ENCODE measurements at places on chromosomes 1 and 21.

- no peak for DNase-seq
Observed at GRCh38 chr1:239388578-239388977, 2.2 kb downstream of the CHRM3 start.

GRCh38 chr1:215079456-215079855 is 3.1 kb upstream of the KCNK2 start:
- DNase-seq = no peak

DNA sequence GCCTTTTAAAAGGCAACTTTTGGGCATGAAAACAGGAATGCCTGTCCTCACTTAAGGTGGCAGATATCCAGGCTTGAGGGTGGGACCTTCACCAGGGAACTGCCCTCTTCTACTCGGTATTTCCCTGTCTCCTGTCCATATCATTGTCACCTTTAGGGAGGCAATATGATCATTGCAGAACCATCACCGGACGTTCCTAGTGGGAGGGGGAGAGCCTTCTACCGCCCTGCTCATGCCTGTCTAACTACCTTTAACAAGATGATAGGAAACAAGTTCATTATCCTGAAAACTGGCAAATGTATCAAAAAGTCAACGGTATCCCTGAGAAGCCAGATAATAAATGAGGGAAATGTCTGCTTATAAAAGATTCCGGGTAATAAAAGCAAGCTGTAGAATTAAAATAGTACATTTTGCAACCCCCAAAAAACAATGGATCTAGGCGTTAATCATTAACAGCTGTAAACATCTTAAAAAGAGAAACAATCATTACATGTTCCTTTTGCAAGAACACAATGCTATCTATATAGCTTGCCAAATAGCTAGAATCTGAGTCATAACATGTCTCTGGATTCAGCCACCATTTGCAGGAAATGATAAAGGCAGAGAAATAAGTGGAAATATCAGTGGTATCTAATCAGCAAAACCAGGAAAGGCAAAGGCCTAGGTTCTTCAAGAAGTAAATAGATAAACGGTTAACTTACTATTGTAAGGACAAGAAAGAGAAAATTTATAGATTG is 852.9 kb upstream of the ADGRL4 start:
- DNase-seq = no peak

DNA sequence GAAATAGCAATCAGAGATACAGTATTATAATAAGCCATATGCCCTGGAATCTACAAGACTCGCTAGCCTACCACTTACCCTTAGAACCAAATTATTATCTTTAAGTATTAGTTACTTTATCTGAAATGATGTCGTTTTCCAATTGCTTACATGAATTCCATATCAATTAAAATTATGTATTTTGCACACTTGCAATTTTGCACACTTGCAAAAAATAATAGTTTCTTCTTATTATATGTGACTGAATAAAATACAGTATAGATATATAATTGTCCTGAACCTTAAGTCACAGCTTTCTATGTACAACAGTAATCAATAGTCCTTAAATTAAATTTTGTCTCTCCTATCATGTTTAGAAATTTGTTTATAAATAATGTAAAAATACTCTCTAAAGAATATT is 2095.1 kb downstream of the NCAM2 start:
- no peak for DNase-seq

DNA sequence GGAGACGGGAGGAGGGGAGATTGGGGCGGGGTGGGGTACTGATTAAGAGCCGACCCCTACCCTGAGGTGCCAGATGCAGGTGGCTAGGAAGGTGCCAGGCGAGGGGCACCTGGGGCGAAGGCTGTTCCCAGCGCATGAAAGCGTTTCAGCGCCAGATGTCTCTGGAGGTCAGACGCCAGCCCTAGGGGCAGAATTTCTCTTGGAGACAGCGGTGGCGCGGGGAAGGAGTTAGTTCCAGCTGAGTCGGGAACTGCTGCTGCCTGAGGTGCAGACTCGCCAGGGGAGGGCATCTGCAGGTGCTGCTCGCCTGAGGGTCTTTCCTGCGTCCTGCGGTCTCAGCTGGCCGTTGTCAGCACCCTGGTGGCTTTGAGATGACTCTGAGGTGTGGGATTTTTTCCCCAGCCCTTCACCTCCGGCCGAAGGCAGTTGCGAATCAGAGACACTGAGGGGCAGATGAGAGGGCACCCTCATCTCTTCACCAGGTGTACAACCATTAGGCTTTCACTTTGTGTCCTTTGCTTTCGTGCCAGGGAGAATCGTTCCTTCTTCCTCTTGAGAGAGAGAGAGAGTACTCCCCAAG is 539 bp downstream of the CGN start:
- DNase-seq = no peak

- no peak for DNase-seq
Observed at GRCh38 chr1:228410015-228410414, 3.4 kb upstream of the TRIM11 start.

GRCh38 chr1:197027359-197027758 is 39.7 kb downstream of the F13B start:
- DNase-seq = no peak

GRCh38 chr1:31624731-31625514 is 7.4 kb downstream of the HCRTR1 start:
- no peak for DNase-seq

GRCh38 chr1:30930631-30931173 is 22.1 kb upstream of the SDC3 start:
- no peak for DNase-seq

DNA sequence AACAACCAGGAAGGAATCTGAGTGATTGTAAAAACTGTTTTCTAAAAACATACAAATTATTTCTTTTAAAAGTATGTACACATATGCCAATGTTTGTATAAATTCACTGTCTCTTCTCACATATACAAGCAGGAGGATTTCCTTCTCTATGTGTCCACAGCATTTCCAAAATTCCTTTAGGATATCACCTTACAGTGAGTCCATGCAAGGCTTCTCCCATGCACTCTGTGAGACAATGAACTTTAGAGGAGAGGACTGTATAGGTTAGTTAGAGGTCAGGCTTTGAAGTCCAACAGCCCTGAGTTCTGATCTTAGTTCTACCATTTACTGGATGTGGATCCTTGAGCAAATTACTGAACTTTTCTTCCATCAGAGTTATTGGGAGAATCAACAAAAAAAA is 34.1 kb upstream of the USH2A start:
- no peak for DNase-seq

- no peak for DNase-seq
Observed at GRCh38 chr21:45383111-45383614, 21.8 kb upstream of the COL18A1 start.

GRCh38 chr1:16076031-16076864 is 2.8 kb upstream of the FAM131C start:
- DNase-seq = no peak

DNA sequence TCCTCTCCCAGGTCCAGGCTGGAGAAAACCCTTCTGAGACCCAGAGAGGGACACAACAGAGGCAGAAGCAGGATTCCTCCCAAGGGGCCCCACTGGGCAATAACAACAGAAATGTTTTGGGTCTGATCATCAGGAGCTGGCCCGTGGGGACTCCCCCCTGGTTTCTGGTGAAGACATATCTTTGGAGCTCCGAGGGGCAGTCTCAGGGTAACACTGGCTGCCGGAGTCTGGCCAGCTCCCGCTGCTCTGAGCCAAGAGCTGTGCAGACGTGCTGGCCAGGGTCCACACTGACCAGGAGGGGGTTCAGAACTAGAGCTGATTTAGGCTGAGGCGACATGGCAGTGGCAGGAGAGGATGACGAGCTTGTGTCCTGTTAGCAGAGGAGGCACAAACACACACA is 13.1 kb downstream of the ECE1 start:
- DNase-seq = no peak

DNA sequence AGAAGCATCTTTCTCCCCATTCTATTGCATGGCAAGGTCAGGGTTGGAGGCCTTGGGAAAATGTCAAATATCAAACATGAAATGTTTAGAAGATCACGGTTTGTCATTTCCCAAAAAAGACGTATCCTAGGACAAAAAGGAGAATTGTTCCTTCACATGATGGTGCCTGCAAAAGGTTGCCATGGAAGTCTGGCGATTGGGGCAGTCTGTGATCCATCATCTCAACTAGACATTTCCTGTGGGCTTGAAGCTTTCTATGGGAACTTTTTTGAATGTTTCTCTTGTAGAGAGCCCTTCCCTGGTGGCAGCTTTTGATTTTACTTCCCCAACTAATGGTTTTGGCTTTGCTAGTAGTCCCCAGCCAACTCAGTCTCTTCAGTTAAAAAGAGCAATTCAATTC is 106.3 kb downstream of the TGFB2 start:
- DNase-seq = no peak

DNA sequence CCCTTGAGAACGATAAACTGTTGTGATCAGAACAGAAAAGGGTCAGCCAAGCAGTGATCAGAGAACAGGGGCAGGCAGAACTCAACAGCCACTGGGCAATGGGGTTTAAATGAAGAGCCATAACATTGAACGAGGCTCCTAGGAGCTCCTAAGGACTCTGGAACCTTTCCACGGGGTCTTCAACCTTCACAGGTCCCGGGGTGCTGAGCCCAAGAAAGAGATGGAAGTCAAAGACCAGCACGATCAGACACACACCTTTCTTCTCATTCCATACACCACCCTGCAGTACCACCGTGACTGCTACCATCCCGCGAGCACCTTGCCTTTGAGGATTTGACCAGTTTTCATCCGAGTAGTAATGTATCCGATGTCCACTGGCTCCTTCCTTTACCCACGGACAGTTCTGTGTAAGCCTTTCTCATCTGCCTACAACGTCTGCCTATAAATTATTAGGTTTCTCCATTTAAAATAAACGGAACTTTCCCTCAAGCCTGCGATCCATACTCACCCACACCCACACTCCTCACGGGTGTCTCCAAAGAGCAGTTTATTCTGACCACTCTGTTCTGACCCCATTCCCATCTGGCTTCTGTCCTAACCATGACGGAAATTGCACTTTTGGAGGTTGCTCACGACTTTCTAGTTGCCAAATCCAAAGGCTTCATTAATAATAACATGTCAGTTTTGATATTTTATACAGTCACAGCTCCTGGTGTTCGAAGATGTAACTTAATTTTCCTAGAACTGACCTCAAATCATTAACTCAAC is 16.8 kb upstream of the HHAT start:
- DNase-seq = no peak

DNA sequence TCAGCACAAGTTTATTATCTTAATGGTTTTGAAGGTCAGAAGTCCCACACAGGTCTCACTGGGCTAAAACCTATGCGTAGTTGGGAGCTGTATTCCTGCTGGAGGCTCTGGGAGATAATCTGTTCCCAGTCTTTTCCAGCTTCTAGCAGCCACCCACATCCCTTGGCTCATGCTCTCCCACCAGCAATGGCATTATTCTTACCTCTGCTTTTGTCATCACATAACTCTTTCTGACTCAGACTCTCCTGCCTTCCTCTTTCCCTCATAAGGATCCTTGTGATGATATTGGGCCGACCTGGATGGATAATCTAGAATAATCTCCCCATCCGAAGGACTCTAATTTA is 122.2 kb upstream of the PRDX6 start:
- no peak for DNase-seq

DNA sequence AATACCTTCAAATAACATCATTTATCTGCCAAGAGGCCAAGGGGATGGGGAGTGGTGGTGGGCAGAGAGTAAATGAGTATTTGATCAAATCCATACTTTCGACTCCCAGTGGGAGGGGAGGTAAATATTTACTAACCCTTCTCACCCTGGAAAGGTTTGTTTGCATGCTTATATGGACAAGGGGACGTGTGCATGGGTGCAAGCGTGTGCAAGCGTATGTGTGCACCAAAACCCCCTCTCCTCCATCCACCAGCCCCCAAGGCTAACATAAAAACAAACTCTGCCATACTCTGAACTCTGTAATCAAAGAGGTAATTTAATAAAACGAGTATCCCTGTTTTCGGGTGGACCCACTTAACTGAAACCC is 58.0 kb downstream of the SYF2 start:
- no peak for DNase-seq

DNA sequence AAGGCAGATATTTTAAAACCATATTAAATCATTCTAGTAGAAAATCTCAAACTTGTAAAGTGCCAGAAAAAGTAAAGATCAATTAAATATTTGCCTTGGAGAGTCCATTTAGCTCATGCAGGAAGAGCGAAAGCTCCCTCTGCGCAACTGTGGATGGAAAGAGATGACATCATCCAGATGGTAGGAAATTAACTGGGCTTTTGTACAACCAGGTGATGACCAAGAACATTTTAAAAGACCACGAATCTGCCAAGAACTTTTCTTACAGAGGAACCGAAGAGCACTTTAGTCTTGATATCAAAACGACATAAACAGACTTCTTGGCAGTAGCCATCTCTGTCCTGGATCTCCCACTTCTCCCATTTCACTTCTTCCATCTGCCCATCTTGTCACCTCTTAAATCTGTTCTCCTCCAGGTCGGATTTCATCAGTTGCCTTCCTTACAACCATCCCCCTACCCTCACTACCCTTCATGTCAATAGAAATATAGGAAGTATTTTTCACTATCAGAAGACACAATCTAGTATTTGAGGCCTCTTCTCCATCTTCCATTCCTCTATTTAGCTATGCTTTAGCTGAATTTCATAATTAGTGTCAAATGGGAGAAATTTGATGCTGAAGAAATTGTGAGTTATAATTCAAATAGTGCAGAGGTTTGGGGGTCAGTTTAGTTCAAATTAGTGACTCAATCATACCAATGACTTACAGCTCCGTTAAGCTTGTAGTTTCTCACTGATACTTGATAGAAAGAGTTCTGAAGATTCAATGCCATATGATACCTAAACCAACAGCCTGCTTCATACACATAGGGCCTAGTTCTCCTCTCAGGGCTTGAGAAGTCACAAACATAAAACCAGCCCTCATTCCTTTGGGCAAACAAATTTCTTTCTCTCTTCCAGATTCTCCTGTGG is 22.0 kb upstream of the DNASE2B start:
- DNase-seq = no peak

- DNase-seq = no peak
Observed at GRCh38 chr1:219798283-219799030, 129.9 kb downstream of the SLC30A10 start.

- no peak for DNase-seq
Observed at GRCh38 chr1:87325982-87326738, 2.5 kb upstream of the LMO4 start.

DNA sequence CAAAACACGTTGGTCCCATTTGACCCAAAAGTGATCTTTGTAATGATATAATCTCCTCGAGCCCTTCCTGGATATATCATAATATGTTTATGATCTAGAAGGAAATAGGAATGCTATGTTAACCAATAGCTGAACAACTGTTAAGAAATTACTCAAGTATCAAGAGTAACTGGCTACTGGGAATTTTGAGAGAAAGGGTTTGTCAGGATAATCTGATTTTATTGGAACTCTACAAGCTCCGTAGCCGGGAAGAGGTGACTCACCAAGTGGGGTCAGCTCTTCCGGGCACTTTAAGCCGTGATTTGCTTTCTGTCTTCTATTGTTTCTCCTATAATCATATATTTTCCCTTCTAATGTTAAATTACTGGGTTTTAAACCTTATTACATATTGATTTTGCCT is 250.5 kb upstream of the POGK start:
- no peak for DNase-seq
